A549 treated with Mapracorat at 1 μM for 4 hours (cell line): ENCODE measurements at places on chromosomes 2 and 18. TPM values are rescaled to one million over a fixed set of nuclear protein-coding genes. Genes with fewer than 3 reads are reported as not detected.

Gene FBXO36
- 0.83 to 1.7 TPM (median 1.4 TPM) in 5 replicates for total RNA-seq

Gene CDH7
- total RNA-seq, result 0.05 TPM in 1 of 5 replicates, not detected in the others

Gene APCDD1
- total RNA-seq, result not detected in 5 replicates

Gene UBXN2A
- total RNA-seq, result 19.8 to 25.0 TPM (median 22.7 TPM) in 5 replicates

Gene CRACDL
- total RNA-seq, result 2.5 to 3.8 TPM (median 2.8 TPM) in 5 replicates

Gene IL1RL1
- 0.77 to 1.6 TPM (median 1.1 TPM) in 5 replicates for total RNA-seq

Gene COLEC12
- total RNA-seq, result 0.03 to 0.11 TPM (median 0.06 TPM) in 5 replicates

Gene POTEI
- not detected in 5 replicates for total RNA-seq

Gene RAB17
- 0.14 to 0.85 TPM (median 0.23 TPM) in 5 replicates for total RNA-seq

Gene TOGARAM2
- 0.06 to 0.52 TPM (median 0.24 TPM) in 5 replicates for total RNA-seq
